ENCODE measurements at places on chromosomes 7 and 10. TPM values are rescaled to one million over a fixed set of nuclear protein-coding genes. Genes with fewer than 3 reads are reported as not detected.

- no peaks in the 10 kb centered on the region for H3K36me3 ChIP-seq
- DNase-seq, result no peak
- H3K27me3 ChIP-seq, result no peaks in the 10 kb centered on the region
- H3K4me3 ChIP-seq, result no peak overlapping the region
- no peak overlapping the region for H3K27ac ChIP-seq
- no peaks in the 10 kb centered on the region for H3K4me1 ChIP-seq
Measured at GRCh38 chr7:21934808-21935207, 10.9 kb downstream of the CDCA7L start.

DNA sequence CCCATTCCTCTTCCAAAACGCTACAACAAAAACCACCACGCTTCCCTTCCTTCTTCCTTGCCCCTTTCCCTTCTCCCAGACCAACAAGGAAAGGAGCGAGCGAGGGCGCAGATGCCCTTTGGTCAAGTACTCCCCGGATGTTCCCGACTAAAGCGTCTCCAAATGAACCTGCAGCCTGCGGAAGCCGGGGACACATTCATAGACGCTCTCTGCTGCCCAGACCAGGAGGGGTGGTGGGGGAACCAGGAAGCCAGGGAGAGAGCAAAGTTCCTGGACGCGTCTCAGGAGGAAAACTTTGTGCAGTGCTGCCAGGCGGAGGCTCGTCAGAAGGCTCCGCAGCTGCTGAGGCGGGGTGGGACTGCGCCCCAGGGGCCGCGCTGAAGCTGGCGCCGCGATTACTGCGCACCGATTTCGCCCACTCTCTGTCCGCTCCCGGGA lies 754 bp downstream of the SEMA3D start:
- peaks cover 22% of the 10 kb centered on the region for H3K4me1 ChIP-seq
- DNase-seq, result no peak
- no peaks in the 10 kb centered on the region for H3K27me3 ChIP-seq

GRCh38 chr10:69572159-69573055 lies 815 bp downstream of the NEUROG3 start:
- H3K36me3 ChIP-seq, result no peaks in the 10 kb centered on the region
- no peak overlapping the region for H3K4me3 ChIP-seq
- H3K27me3 ChIP-seq, result no peaks in the 10 kb centered on the region
- H3K27ac ChIP-seq, result no peak overlapping the region
- DNase-seq, result no peak
- H3K4me1 ChIP-seq, result peaks cover 42% of the 10 kb centered on the region

Gene SEC61A2
- 0.66 TPM for total RNA-seq

DNA sequence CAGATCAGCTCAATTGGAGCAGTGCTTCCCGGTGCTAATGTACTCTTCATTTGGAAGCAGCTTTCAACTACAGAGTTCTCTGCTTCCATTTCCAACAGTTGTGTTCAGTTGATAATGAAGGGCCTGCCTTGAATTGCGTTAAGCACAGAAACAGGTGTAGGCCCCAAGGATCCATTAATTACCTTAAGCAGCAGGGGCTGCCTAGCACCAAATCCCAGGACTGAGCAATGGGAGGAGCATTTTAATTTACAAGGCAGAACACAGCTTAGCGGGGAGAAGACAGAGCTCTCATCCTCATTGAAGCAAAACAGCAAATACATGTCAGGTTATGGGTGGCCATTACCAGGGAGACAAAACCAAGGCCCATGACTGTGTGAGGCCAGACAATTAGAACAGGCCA lies 349.6 kb downstream of the TFEC start:
- H3K27ac ChIP-seq, result no peak overlapping the region
- H3K4me1 ChIP-seq, result peaks cover 12% of the 10 kb centered on the region
- no peaks in the 10 kb centered on the region for H3K36me3 ChIP-seq

GRCh38 chr10:130958003-130958402 lies 353.5 kb downstream of the TCERG1L start:
- no peaks in the 10 kb centered on the region for H3K27me3 ChIP-seq
- H3K4me3 ChIP-seq, result no peak overlapping the region
- H3K4me1 ChIP-seq, result no peaks in the 10 kb centered on the region
- no peaks in the 10 kb centered on the region for H3K36me3 ChIP-seq
- H3K27ac ChIP-seq, result no peak overlapping the region

- H3K27me3 ChIP-seq, result no peaks in the 10 kb centered on the region
- peaks cover 8% of the 10 kb centered on the region for H3K36me3 ChIP-seq
- DNase-seq, result no peak
- no peak overlapping the region for H3K27ac ChIP-seq
- no peaks in the 10 kb centered on the region for H3K4me1 ChIP-seq
Measured at GRCh38 chr7:158943713-158944112, 87.4 kb downstream of the DYNC2I1 start.

- no peak overlapping the region for H3K27ac ChIP-seq
- no peaks in the 10 kb centered on the region for H3K36me3 ChIP-seq
- no peak overlapping the region for H3K4me3 ChIP-seq
Measured at GRCh38 chr10:10346390-10347150, 671.1 kb upstream of the CELF2 start.

- H3K27me3 ChIP-seq, result no peaks in the 10 kb centered on the region
- H3K27ac ChIP-seq, result no peak overlapping the region
- H3K4me1 ChIP-seq, result no peaks in the 10 kb centered on the region
- no peaks in the 10 kb centered on the region for H3K36me3 ChIP-seq
Measured at GRCh38 chr7:91045606-91046005, 218.6 kb upstream of the FZD1 start.

DNA sequence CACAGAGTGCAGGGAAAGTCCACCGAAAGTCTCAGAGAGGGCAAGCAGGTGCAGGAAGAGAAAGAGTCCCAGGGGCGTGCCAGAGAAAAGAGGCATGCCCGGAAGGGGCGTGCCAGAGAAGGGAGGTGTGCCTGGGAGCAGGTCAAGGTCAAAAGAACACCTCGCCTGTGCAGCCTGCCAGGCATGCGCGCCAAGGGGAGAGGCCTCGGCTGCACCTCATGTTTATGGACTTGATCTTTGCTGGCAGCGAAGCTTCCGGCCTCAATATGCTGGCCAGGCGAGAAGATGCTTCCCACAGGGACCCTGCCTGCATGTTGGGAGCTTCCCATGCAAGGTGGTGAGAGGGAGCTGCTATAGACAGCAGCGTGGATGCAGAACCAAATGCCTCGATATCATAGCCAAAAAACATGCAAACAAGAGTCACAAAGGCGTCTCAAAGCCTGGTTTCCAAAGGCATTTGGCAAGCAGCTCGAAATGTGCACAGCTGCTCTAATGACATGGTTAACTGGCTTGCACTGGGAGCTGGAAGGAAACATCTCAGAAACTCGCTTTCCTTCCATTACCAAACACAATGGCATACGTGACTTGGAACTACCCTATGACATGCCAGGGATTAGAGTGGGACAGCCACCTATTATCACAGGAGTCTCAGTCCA lies 192.5 kb upstream of the PPP2R2D start:
- H3K27me3 ChIP-seq, result no peaks in the 10 kb centered on the region
- H3K4me1 ChIP-seq, result no peaks in the 10 kb centered on the region
- H3K27ac ChIP-seq, result no peak overlapping the region
- H3K4me3 ChIP-seq, result no peak overlapping the region

Gene CDC14C
- total RNA-seq, result not detected

- no peaks in the 10 kb centered on the region for H3K4me1 ChIP-seq
- H3K36me3 ChIP-seq, result no peaks in the 10 kb centered on the region
- H3K27ac ChIP-seq, result no peak overlapping the region
- H3K27me3 ChIP-seq, result no peaks in the 10 kb centered on the region
Measured at GRCh38 chr10:33114451-33114952, 156.5 kb upstream of the ITGB1 start.

DNA sequence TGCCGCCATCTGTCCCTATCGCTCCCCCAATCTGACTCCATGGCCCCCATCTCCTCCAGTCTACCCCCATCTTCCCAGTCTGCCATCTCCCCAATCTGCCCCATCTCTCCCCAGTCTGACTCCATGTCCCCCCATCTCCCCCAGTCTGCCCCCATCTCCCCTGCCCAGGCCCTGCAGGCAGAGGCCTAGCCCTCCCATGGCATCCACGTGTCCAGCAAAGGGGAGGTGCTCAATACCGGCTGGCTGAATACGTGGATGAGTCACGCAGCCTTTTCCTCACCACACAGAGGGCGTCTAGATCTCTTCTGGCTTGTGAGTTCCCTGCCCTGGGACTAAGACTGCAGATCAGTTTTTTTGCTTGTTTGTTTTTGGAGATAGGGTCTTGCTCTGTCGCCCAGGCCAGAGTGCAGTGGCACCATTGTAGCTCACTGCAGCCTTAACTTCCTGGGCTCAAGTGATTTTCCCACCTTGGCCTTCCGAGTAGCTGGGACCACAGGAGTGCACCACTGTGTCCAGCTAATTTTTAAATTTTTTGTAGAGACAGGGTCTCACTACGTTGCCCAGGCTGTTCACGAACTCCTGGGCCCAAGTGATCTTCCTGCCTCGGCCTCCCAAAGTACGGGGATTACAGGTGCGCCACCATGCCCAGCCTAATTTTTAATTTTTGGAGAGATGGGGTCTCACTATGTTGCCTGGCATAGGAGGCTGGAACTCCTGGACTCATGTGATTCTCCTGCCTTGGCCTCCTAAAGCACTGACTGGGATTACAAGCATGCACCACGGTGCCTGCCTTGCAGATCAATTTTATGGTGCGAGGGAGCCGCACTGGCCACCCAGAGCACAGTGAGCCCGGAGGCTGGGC lies 15.3 kb upstream of the GPR146 start:
- no peaks in the 10 kb centered on the region for H3K36me3 ChIP-seq
- no peak overlapping the region for H3K4me3 ChIP-seq
- peaks cover 53% of the 10 kb centered on the region for H3K4me1 ChIP-seq
- DNase-seq, result peak; percentile 86
- H3K27me3 ChIP-seq, result no peaks in the 10 kb centered on the region

GRCh38 chr7:152937282-152937681 lies 177.7 kb downstream of the ACTR3B start:
- no peaks in the 10 kb centered on the region for H3K36me3 ChIP-seq
- no peaks in the 10 kb centered on the region for H3K27me3 ChIP-seq
- no peak for DNase-seq
- H3K27ac ChIP-seq, result no peak overlapping the region
- no peak overlapping the region for H3K4me3 ChIP-seq

GRCh38 chr7:123649964-123650363 lies 5.7 kb upstream of the LMOD2 start:
- H3K27ac ChIP-seq, result no peak overlapping the region
- H3K27me3 ChIP-seq, result no peaks in the 10 kb centered on the region
- no peak overlapping the region for H3K4me3 ChIP-seq
- peaks cover 6% of the 10 kb centered on the region for H3K4me1 ChIP-seq
- DNase-seq, result no peak
- no peaks in the 10 kb centered on the region for H3K36me3 ChIP-seq

Gene CLDN12
- total RNA-seq, result 18.1 TPM

Gene RAB19
- 12.9 TPM for total RNA-seq

- DNase-seq, result peak; percentile 7
- no peaks in the 10 kb centered on the region for H3K27me3 ChIP-seq
- H3K4me3 ChIP-seq, result no peak overlapping the region
- no peak overlapping the region for H3K27ac ChIP-seq
- H3K4me1 ChIP-seq, result no peaks in the 10 kb centered on the region
Measured at GRCh38 chr10:23826421-23826820, 382.5 kb upstream of the KIAA1217 start.

DNA sequence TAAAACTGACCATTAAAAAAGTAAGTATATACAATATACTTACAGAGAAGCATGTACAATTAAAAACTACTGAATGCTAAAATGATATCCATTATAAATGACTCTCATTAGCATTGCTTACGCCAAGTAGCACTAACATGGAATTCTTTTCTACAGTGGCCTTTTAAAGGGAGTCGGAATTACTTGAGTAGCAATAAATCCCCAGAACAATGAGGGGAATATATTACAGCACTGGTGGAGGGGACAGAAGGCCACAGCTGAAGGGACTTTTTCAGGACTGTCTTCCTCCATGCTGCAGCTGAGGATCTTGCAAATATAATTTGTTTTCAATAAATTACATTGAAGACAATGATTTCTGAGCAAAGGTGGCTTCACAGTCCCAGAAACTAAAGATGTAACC lies 97.0 kb downstream of the ALOX5 start:
- H3K27ac ChIP-seq, result no peak overlapping the region
- DNase-seq, result no peak
- no peaks in the 10 kb centered on the region for H3K36me3 ChIP-seq
- peaks cover 34% of the 10 kb centered on the region for H3K4me1 ChIP-seq

Gene MMP21
- total RNA-seq, result not detected

Gene PLEKHA1
- 14.2 TPM for total RNA-seq

GRCh38 chr7:120997882-120998474 lies 9.5 kb downstream of the CPED1 start:
- H3K27me3 ChIP-seq, result peaks cover 7% of the 10 kb centered on the region
- DNase-seq, result no peak
- H3K4me1 ChIP-seq, result no peaks in the 10 kb centered on the region
- no peak overlapping the region for H3K27ac ChIP-seq
- no peaks in the 10 kb centered on the region for H3K36me3 ChIP-seq

DNA sequence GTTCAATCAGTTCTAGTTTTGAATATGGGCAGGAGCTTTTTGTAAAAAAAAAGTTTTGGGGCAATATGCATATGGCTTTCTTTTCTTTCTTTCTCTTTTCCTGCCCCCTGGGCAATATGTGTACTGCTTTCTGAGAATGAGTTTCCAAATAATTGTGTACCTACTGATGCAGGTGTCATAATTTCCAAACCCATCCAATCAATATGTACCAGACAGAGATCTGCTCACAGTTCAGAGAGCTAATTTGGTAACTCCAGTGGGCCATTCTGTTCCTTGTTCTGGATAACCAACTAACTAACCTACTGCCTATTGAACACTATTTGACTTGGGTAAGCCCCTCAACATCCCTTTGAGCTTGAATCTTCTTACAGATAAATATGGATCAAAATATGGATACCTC lies 32.6 kb downstream of the HHEX start:
- H3K4me1 ChIP-seq, result peaks cover 6% of the 10 kb centered on the region
- H3K27me3 ChIP-seq, result no peaks in the 10 kb centered on the region
- no peaks in the 10 kb centered on the region for H3K36me3 ChIP-seq
- H3K4me3 ChIP-seq, result no peak overlapping the region

- no peak overlapping the region for H3K4me3 ChIP-seq
- peaks cover 83% of the 10 kb centered on the region for H3K27me3 ChIP-seq
- no peaks in the 10 kb centered on the region for H3K36me3 ChIP-seq
- H3K27ac ChIP-seq, result no peak overlapping the region
Measured at GRCh38 chr7:27191833-27192545, 7.0 kb upstream of the HOXA11 start.

Gene CYP2E1
- 18.1 TPM for total RNA-seq

DNA sequence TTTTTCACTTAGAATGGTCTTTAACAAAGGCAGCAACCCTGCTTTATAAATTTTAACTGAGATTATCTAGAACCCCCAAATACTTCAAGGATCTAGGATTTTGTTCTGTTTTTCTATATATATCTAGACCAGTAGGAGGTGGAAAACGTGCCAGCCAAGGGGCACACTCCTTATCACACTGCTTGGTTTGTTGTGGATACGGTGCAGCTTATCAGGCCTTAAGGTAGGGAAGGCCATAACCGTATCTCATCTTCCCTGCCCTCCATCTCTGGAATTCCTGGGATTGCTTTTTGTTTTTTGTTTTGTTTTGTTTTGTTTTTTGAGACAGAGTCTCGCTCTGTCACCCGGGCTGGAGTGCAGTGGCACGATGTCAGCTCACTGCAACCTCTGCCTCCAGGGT lies 75.4 kb downstream of the MPLKIP start:
- no peak overlapping the region for H3K27ac ChIP-seq
- peaks cover 6% of the 10 kb centered on the region for H3K4me1 ChIP-seq
- no peaks in the 10 kb centered on the region for H3K36me3 ChIP-seq
- H3K27me3 ChIP-seq, result no peaks in the 10 kb centered on the region
- DNase-seq, result no peak

GRCh38 chr10:42652858-42653257 lies 14.5 kb upstream of the ZNF33B start:
- DNase-seq, result no peak
- H3K4me3 ChIP-seq, result no peak overlapping the region
- peaks cover 39% of the 10 kb centered on the region for H3K4me1 ChIP-seq
- H3K36me3 ChIP-seq, result no peaks in the 10 kb centered on the region
